Stimulated activated naive CD4-positive, alpha-beta T cell (primary cell): ENCODE measurements at places on chromosomes 12 and 14.

GRCh38 chr12:119288576-119288975, 46.0 kb upstream of the CCDC60 start:
- DNase-seq = no peak

GRCh38 chr12:97854477-97854876, 391.9 kb downstream of the RMST start:
- DNase-seq = no peak

GRCh38 chr14:97854918-97855317, 1057.7 kb downstream of the VRK1 start:
- DNase-seq = no peak

DNA sequence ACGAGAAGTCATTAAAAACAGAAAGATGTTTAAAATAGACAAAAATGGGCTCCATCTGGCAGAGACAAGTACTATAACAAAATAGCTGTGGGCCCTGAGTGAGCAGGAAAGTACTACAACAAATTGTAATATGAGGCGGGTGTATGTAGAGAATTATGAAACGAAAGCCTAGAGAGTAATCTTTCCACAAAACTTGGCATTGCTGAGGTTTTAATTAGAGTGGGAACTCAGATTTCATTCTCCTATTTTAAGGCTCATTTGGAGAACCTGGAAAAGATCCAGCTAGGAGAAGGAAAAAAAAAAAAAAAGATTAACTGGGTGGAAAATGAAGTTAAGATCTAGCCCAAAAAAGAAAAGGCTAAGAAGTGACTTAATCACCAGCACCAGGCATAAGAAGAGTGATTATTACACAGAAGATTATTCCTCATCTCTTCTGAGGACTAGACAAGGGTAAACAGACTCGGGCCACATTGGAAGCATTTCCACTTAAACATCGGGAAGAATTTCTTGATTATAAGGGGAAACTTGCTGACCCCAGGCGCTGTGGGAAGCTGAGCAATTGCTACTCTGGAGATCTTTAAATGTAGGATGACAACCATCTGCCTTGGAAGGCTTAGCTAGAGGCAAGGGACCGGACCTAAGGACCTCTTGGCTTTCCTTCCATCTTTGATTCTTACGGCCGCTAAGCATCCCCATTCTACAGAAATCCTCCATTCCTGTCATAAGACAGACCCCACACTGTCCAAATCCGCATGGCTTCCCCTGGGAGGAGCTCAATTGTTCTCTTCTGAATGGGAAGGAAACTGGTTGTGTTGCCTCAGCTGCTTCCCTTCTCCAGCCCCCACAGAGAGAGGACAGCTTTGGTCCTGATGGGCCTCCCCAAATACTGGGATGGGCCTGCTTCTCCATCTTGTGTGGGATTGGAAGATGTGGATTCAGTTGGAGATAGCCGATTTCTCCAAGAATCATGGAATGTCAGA, 40.6 kb downstream of the IGF1 start:
- no peak for DNase-seq

GRCh38 chr14:64766430-64767151, 62.4 kb downstream of the PLEKHG3 start:
- DNase-seq = no peak

DNA sequence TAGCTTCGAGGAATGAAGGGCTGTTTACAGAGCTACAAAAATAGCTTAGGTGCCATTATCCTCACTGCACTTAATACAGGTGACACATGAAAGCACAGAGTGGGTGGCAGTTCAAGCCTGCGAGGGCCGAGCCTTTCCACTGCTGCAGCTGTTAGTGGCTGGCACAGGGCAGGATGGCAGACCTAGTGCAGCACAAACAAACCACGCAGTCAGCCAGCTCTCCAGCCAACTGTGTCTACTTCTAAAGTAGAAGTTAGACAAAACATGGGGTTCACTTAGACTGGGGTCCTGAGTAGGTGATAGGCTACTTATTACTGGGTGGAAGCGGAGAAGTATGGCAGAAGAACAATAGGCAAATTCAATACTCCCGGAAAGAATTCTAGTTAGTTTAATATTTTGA, 95.4 kb downstream of the DUSP16 start:
- no peak for DNase-seq

- no peak for DNase-seq
Measured at GRCh38 chr14:31746326-31746725, 185.1 kb downstream of the NUBPL start.

DNA sequence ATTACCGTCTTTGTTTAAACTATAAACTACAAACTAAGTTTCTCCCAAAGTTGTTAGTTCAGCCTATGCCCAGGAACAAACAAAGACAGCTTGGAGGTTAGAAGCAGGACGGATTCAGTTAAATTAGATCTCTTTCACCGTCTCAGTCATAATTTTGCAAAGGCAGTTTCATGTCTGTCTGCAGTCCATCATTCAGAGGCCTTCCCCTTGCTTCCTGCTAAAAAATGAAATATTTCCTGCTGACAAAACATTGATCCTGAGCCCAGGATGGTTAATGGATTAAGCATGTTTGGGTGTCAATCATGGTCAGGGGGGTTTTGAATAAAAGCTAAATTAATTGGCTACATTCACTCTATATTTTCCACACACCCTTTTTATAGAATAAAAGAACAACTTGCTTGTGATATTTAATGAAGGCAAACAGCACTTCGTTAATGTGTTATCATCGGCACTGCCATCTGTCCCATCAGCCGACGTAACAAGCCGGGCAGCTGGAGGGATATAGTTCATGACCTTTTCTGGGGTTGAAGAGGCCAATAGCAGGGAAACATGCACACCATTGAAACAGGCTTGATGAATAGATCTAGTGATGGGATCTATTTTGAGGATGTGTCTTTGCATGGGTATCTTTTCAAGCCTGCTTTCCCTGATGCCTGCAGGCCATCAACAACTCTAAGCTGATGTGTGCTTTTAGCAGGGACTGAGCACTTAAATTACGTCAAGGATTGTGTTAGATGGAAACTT, 521.3 kb upstream of the TMEM132C start:
- DNase-seq = no peak

GRCh38 chr14:71163050-71163841, 256.0 kb downstream of the PCNX1 start:
- DNase-seq = no peak

DNA sequence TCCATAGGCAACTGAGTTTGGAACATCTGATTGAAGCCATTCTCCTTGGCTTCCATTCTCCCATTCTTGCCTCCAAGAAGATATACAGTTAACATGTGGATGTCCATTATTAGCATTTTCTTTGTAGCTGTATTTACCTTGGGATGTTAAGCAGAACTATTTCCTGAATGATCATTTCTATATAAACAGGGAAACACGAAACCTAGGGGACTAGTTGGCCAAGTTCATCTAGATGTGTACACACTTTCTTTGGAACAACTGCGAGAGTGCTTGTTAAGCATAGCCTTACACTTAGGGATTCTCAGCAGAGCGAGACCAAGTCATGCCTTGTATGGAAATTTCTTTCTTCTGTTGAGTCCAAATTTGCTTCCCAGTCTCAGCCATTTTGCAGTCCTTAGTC, 42.1 kb downstream of the DRAM1 start:
- no peak for DNase-seq

DNA sequence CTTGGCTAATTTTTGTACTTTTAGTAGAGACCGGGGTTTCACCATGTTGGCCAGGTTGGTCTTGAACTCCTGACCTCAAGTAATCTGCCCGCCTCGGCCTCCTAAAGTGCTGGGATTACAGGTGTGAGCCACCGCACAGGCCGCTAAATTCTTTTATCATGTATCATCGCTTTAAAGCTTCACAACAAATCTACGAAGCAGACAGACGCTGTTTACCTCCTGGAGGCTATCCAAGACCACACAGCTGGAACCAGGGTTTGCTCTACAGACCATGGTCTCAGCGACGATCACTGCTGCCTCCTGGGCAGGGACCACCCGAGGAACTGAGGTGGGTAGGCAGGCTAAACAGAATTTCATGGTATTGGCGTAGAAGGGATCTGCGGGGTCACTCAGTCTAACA, 27.2 kb downstream of the KRT80 start:
- DNase-seq = no peak

DNA sequence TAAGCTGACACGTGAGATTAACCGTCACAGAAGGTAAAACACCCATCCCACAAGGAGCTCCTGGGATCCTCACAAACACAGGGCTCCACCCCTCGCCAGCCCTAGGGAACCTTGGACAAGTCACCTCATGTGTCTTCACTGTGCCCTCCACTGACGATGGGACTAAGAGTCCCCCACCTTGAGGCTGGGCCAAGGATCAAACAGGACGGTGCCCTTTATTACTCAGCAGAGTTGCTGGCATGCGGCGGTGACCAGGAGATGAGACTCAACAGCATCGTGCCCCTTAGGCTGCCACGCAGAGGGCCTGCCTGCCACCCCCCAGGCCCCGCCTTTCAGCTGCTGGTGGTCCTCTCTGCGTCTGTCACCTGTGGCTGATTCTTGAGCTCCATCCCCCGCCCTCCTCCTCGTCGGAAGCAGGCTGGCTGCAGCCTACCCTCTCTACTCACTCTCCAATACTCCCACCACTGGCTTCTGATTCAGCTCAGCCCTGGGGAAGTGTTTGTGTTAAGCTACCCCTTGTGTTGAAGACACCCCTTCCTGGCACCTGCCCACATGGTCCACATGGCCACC, 105.2 kb downstream of the DICER1 start:
- DNase-seq = no peak

- no peak for DNase-seq
Measured at GRCh38 chr14:35855876-35856481, 29.8 kb downstream of the BRMS1L start.

- DNase-seq = no peak
Measured at GRCh38 chr12:88952562-88952942, 372.3 kb upstream of the KITLG start.

GRCh38 chr12:92719674-92720073, 16.9 kb downstream of the PLEKHG7 start:
- DNase-seq = no peak

DNA sequence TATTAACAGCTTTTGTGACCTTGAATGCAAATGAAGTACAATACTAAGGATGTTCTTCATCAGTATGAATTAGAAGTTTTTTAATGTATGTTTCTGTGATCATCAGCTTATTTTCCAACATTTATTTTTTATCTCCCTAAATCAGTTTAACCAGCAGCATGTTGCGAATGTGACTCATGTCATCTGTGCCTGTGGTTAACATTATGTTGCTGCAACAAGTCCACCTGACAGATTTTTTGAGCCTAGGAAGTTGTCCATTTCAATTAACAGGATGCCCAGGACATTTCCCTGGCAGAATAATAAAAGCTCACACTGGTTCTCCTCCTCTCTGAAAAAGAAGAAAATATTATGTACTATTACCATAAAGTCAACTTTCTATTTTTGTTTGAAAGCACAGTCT, 155.5 kb downstream of the SYT1 start:
- DNase-seq = no peak

DNA sequence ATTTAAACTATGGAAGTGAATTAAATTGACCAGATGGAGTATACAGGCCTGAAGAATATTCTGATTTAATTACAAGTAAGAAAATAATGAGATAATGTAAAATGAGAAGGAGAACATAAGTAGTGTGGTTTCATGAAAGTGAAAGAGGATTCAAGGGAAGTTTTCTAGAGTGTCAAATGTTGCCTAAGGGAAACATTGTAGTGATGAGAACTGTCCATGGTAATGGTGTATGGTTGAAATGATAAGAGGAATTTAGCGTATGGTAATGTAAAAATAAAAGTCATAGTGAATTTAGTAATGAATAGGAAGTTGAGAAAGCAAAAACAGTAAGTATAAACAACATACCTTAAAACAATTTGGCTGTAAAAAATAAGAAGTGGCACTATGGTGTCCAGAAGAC, 1954.6 kb upstream of the FLRT2 start:
- DNase-seq = no peak

DNA sequence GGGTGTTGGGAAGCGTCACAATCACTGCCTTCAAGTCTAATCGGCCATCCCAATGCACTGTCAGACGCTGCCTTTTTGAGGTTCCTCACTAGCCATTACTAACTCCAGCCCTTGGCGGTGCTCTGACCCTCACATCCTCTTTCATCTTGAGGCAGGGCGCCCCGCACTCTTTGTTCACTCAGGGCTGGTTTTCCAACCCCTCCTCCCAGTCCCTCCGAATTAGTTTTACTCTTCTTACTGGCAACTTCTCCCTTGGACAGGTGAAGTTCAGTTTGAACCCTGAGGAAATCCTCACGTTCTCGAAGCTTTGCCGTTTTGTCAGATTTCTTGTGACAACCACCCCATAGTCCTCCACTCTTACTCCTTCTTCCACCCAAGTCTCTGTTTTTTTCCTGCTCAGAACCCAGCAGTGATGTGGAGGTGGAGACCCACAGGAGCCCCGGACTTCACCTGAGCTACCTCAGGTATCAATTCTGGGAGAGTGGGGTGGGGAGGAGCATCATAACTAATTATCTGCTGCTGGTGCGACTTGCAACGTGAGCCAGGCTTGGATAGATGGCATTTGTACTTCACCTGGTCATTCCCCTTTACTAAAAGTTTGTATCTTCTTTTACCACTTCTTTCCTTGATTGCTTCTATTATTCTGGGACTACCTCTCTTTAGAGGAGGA, 757 bp downstream of the ZC3H10 start:
- DNase-seq = no peak
